ENCODE measurements at places on chromosomes 3 and 15. TPM values are rescaled to one million over a fixed set of nuclear protein-coding genes. Genes with fewer than 3 reads are reported as not detected.

DNA sequence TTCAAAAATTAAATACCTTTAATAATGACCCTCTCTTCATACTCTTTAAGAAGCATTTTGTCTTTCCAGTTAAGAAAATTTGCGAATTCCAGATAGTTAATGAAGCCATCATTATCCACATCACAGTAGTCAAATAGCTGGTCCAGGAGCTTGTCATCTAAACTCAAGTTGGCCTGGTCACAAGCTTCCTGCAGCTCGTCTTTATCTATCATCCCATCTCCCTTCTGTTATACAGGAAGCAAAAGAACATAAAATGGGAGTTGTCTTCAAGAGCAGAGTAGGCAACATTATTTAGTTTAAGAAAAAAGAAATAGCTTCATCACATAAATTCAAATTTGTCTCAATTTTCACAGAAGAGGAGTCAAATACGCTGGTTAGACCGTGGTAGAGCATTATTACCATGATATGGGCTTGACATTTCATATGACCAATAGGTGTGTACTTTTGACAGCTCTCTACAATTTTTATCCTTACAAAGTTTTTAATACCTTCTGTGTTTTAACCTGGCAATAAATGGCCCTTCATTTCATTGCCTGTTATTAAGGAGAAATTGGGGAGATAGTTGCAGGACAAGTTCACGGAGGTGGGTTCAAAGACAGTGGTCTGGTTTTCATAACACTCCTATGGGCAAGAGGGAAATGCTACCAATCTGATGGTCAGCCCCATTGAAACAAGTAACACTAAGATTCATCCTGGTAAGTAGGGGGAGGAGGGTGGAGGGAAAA lies 45.4 kb downstream of the EFHB start:
- no peaks in the 10 kb centered on the region for H3K4me1 ChIP-seq
- H3K36me3 ChIP-seq, result no peaks in the 10 kb centered on the region
- DNase-seq, result no peak
- no peaks in the 10 kb centered on the region for H3K27me3 ChIP-seq
- H3K27ac ChIP-seq, result no peak overlapping the region
- H3K4me3 ChIP-seq, result no peak overlapping the region

- no peak overlapping the region for H3K4me3 ChIP-seq
- no peaks in the 10 kb centered on the region for H3K27me3 ChIP-seq
- H3K27ac ChIP-seq, result no peak overlapping the region
Measured at GRCh38 chr15:31021067-31021665, 29.7 kb upstream of the MTMR10 start.

ITIH3 gene
- total RNA-seq, result not detected

GRCh38 chr3:122754929-122755328 lies 38.7 kb downstream of the HSPBAP1 start:
- H3K36me3 ChIP-seq, result peaks cover 4% of the 10 kb centered on the region
- H3K27me3 ChIP-seq, result no peaks in the 10 kb centered on the region
- H3K27ac ChIP-seq, result no peak overlapping the region
- H3K4me1 ChIP-seq, result no peaks in the 10 kb centered on the region
- peak; percentile 20 for DNase-seq

- H3K27me3 ChIP-seq, result peaks cover 17% of the 10 kb centered on the region
- H3K27ac ChIP-seq, result no peak overlapping the region
- H3K4me3 ChIP-seq, result no peak overlapping the region
- H3K36me3 ChIP-seq, result no peaks in the 10 kb centered on the region
- H3K4me1 ChIP-seq, result peaks cover 8% of the 10 kb centered on the region
- no peak for DNase-seq
Measured at GRCh38 chr15:80580106-80580505, 115.0 kb upstream of the ABHD17C start.

UNC13C gene
- not detected for total RNA-seq

DNA sequence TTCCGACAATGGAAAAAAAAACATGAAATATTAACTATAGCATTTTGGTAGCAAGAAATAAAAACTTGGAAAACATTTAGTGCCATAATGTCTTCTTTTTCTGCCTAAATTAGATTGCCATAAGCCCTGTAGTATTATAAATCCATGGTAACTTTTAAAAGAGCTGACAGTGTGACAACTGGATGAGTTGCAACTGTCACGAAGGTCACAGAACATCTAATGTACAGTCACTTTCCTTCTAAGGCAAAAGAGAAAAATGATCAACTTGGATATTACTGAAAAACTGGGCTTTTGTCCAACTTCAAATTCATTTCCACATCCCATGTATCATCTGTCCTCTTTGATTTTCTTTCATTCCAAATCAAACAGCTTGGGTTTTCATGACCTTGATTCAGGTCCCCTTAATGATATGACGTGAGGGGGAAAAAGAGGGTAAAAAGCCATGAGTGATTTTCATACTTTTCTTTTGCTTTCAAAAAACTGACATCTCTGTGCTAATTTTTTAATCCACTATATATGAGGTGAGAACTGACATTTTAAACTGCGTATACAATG lies 602 bp downstream of the CPB1 start:
- H3K27ac ChIP-seq, result no peak overlapping the region
- H3K27me3 ChIP-seq, result no peaks in the 10 kb centered on the region
- no peaks in the 10 kb centered on the region for H3K36me3 ChIP-seq

RBPMS2 gene
- not detected for total RNA-seq

- no peak overlapping the region for H3K4me3 ChIP-seq
- H3K27me3 ChIP-seq, result no peaks in the 10 kb centered on the region
- H3K4me1 ChIP-seq, result no peaks in the 10 kb centered on the region
- no peaks in the 10 kb centered on the region for H3K36me3 ChIP-seq
- H3K27ac ChIP-seq, result no peak overlapping the region
- no peak for DNase-seq
Measured at GRCh38 chr3:2511356-2511755, 412.7 kb downstream of the CNTN4 start.

- H3K36me3 ChIP-seq, result no peaks in the 10 kb centered on the region
- no peak overlapping the region for H3K4me3 ChIP-seq
- DNase-seq, result no peak
- peaks cover 5% of the 10 kb centered on the region for H3K27me3 ChIP-seq
- H3K4me1 ChIP-seq, result no peaks in the 10 kb centered on the region
- H3K27ac ChIP-seq, result no peak overlapping the region
Measured at GRCh38 chr15:91784973-91785709, 68.4 kb upstream of the SLCO3A1 start.

DNA sequence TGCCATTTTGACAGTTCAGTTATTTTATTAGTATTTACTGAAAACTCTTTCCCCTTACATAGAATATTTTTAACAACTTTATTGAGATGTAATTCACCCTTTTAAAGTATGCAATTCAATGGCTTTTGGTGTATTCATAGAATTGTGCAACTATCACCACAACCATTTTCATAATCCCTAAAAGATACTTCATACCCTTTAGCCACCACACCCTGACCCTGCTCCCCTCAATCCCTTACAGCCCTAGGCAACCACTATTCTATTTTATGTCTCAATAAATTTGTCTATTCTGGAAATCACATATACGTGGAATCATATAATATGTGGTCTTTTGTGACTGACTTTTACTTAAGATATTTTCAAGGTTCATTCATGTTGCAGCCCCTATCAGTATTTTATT lies 29.7 kb downstream of the TEX9 start:
- no peak overlapping the region for H3K4me3 ChIP-seq
- peaks cover 6% of the 10 kb centered on the region for H3K4me1 ChIP-seq
- no peak overlapping the region for H3K27ac ChIP-seq
- H3K36me3 ChIP-seq, result no peaks in the 10 kb centered on the region

DNA sequence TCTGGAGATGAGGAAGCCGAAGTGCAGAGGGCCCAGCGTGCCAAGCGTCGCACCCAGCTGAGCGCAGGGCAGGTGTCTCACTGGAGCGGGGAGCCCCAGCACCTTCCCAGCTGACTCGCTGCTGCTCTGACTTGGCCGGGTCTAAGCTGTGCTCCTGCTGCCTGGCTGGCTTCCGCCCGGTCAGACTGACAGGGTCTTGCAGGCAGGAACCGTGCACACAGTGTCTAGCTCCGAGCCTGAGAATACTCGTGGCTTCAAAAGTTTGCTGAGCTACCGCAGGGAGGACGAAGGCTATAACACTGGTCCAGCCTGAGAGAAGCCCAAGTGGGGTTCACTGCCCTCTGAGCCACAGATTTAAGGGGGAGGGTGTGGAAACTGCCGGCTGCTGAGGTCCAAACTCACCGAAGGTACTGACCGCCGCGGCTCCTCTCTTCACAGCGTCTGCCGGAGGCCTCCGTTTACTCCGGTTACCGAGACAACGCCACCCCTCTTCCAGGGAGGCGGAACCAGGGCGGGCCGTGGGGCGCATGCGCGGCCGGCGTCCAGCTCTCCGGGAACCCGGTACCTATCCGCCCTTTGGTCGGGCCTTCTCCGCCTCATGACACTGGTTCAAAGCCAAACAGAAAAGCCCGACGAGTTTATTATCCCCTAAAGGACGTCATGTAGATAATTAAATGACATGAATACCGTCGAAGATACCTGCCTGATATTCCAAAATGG lies at the start of gene CFAP44:
Gene CFAP44 (minus strand): TSS at position 443 of the 720 bp plus-strand sequence. CDS start 7,829 bp downstream, outside the sequence.
- peak within 1 kb of the TSS; percentile 45 for H3K4me3 ChIP-seq
- H3K36me3 ChIP-seq, result no peaks in the 10 kb centered on the region
- H3K27ac ChIP-seq, result no peak within 1 kb of the TSS
- peak; percentile 48 for DNase-seq
- no peaks in the 10 kb centered on the region for H3K4me1 ChIP-seq

GRCh38 chr3:100260081-100260684 lies 609 bp upstream of the TBC1D23 start:
- no peak for DNase-seq
- H3K27me3 ChIP-seq, result no peaks in the 10 kb centered on the region
- H3K36me3 ChIP-seq, result no peaks in the 10 kb centered on the region
- peaks cover 62% of the 10 kb centered on the region for H3K4me1 ChIP-seq
- peak overlapping the region; percentile 93 for H3K4me3 ChIP-seq

DNA sequence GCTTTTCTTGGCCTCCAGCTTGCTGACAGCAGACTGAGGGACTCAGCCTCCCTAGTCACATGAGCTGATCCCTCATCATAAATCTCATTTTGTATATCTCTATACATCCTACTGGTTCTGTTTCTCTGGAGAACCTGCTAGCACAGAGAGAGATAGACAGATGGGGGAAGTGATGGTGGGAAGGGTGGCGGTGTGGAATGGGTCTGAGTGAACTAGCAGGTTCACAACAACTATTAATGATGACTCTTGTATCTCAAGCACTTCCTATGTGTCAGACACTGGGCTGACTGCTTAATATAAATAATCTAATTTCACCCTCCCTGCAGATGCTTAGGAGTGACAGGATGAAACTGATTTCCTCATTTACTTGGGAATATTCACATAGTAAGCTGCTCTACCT lies 106.9 kb upstream of the TLE3 start:
- H3K36me3 ChIP-seq, result no peaks in the 10 kb centered on the region
- no peak overlapping the region for H3K4me3 ChIP-seq
- no peak for DNase-seq
- H3K27ac ChIP-seq, result no peak overlapping the region
- H3K27me3 ChIP-seq, result no peaks in the 10 kb centered on the region

DNA sequence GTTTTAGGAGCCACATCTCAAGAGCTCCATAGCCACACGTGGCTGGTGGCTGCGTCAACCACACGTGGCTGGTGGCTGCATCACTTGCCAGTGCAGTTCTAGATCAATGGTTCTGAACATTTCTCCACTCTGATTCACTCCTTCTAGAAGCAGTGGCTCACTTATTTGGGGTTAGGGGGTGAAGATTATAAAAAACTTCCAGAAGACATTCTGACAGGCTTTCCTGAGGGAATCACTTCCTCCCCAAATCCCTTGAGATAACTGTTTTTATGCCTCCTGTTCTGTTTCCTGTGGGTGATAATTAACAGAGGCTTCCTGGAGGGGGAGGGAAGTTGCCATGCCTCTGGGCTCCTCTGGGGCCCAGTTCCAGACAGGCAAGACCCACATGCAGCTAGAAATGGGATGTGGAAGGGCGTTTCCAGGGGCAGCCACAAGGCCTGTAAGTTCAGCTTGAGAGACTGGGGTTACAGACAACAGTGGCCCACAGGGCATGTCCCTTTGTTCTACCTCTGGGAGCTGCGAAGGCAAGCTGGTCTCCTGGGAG lies 23.6 kb downstream of the HEG1 start:
- peaks cover 33% of the 10 kb centered on the region for H3K4me1 ChIP-seq
- H3K27me3 ChIP-seq, result no peaks in the 10 kb centered on the region
- H3K4me3 ChIP-seq, result no peak overlapping the region

HTR3E gene
- not detected for total RNA-seq

GOLGA8G gene
- total RNA-seq, result not detected

MASP1 gene
- not detected for total RNA-seq

GOLGA8J gene
- not detected for total RNA-seq

GRCh38 chr3:154129625-154130024 lies 8.4 kb downstream of the ARHGEF26 start:
- H3K4me3 ChIP-seq, result no peak overlapping the region
- DNase-seq, result no peak
- no peaks in the 10 kb centered on the region for H3K36me3 ChIP-seq
- H3K27ac ChIP-seq, result no peak overlapping the region
- H3K27me3 ChIP-seq, result peaks cover 35% of the 10 kb centered on the region
- H3K4me1 ChIP-seq, result no peaks in the 10 kb centered on the region

ISL2 gene
- 0.83 TPM for total RNA-seq

DNA sequence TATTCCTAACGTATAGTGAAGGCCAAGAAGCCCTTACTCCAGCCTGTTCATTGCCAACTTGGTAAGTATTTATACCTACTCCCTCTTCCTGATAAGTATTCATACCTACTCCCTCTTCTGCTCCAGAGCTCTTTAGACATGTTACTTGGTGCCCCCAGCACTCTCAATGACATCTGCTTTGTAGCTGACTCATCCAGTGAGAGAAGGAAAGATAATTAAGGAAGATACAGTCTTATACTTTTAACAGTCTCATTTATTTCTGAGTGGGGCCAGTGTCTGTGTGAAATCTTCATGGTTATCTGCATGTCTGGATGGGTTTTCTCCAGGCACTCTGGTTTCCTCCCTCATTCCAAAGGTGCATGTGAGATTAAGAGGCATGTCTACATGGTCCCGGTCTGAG lies 698.7 kb downstream of the FHIT start:
- H3K27me3 ChIP-seq, result no peaks in the 10 kb centered on the region
- peaks cover 34% of the 10 kb centered on the region for H3K4me1 ChIP-seq
- H3K4me3 ChIP-seq, result no peak overlapping the region
- H3K27ac ChIP-seq, result no peak overlapping the region

HEMK1 gene
- 54.5 TPM for total RNA-seq

PLCH1 gene
- total RNA-seq, result 0.14 TPM

DNA sequence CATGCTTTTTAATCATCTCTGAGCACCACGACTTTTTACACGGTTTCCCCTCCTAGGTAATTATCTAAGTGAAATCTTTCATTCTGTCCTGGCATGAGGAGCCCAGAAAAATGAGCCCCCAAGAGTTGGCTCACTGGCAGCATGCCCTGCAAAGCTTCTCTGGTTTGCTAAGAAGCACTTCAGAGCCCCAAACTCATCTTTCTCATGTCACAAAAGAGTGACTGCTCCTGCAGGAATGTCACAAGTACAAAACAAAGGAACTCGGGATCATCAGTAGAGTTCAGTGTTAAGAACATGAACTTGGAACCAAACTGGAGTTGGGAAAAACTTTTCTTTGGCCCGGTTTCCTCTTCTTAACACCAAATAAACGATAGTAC lies 123.9 kb downstream of the FOXB1 start:
- peak overlapping the region; percentile 77 for H3K4me3 ChIP-seq
- peak overlapping the region; percentile 83 for H3K27ac ChIP-seq
- no peak for DNase-seq
- H3K36me3 ChIP-seq, result no peaks in the 10 kb centered on the region
- peaks cover 58% of the 10 kb centered on the region for H3K4me1 ChIP-seq
- peaks cover 5% of the 10 kb centered on the region for H3K27me3 ChIP-seq

SLC30A4 gene
- 4.3 TPM for total RNA-seq

All from activated T-cell treated with anti-CD3 and anti-CD28 coated beads, Interleukin-2, amount 50 U/mL, for 72 hours (primary cell).